ENCODE measurements at places on chromosomes 5 and 9.

DNA sequence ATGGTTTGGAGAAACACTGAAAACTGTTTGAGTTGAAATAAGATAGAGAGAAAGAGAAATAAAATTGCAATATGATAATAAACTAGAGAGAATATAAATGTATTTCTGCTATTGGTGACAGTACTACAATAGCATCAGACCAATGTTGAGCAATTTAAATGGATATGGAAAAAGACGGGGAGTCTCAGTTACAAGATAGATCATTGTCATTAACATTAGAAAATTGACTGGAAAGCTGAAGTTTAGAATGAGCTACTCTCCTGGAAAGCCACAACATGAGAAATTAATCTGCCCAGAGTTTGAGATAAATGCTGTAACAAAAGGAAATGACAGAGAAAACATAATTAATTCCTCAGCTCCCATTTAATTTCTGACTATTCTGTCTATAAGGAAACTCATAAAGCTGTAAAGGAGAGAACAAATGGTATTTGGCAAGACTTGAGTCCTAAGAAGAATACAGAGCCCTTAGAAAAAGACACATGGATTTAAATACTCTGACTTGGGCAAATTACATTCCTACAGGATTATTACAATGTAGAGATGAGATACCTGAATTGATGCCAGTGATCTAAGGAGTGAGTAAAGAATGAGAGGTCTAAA is 624.5 kb upstream of the CHD1 start:
- no peak for DNase-seq

GRCh38 chr9:74681906-74682305 is 184.8 kb downstream of the RORB start:
- DNase-seq = no peak

DNA sequence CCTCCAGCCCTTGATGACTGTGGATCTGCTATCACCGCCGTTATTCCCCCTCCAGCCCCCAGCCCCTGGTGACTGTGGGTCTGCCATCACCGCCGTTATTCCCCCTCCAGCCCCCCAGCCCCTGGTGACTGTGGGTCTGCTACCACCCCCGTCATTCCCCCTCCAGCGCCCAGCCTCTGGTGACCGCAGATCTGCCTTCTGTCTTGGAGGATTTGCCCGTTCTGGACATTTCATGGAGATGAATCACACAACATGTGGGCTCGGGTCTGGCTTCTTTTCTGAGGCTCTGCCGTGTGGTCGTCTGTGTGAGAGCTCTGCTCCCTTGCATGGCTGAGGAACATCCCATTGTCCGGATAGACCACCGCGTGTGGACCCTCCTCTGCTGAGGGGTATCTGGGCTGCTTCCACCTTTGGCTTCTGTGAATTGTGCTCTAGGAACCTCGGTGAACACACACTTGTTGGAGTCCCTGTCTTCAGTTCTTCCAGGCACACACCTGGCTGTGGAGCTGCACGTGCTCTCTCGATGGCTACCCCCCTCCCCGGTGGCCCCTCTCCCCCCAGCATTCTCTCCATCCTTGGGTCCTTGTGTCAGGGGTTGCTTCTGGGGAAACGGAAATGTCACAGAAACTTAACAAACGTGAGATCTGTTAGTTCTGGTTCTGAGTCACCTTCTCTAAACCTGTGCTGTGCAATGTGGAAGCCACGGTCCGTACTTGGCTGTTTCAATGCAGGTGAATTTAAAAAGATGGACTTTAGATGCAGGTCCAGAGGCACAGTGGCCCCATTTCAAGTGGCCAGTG is 105.3 kb upstream of the COL5A1 start:
- DNase-seq = no peak

DNA sequence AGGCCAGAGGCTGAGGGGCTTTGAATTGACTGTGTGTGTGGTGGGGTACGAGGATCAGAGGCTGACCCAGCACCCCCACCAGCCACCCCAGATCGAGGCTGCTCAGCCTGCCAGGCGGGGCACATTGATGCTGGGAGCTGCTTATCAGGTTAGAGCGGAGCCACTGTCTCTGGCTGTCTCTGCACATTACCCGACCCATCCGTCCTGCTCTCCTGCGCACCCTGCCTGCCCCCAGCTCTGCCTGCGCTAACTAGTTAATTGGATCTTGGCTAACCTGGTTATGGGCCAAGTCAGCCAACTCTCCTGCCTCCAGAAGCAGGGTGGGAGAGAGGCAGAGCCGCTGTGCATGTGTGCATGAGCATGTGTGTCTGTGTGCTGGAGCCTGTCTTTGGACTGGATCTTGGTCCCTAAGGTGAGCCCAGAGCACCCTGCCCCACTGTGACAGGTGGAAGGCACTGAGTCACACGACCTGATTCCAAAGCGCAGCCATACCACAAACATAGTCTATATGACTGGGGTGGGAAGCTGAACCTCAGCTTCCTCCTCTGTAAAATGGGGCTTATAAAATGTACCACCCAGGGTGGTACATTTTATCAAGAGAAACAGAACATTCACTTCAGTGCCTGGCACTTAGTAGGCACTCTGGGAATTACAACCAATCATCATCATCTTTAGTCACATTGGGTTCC is 39.7 kb downstream of the PCDH1 start:
- DNase-seq = no peak

DNA sequence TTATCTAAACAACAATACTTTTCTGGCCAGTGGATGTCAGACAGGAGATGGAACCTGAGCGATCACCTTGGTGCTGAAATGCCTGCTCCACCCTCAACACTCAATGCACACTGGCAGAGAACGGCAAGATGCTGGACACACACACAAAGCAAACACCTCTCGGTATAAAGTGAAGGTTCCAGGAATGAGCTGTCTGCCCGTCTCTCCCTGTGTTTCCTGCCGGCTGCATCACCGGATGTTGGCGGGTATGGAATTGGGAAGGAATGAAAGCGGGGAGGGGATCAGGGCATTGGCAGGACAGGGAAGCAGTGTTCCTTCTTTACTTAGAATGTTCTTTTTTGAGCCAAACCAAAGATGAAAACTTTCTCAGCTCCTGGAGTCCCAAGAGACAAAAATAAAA is 59.2 kb downstream of the MED10 start:
- DNase-seq = no peak

GRCh38 chr5:117947836-117948235 is 1040.5 kb downstream of the DTWD2 start:
- no peak for DNase-seq
